ENCODE measurements at places on chromosomes 7 and 10.

DNA sequence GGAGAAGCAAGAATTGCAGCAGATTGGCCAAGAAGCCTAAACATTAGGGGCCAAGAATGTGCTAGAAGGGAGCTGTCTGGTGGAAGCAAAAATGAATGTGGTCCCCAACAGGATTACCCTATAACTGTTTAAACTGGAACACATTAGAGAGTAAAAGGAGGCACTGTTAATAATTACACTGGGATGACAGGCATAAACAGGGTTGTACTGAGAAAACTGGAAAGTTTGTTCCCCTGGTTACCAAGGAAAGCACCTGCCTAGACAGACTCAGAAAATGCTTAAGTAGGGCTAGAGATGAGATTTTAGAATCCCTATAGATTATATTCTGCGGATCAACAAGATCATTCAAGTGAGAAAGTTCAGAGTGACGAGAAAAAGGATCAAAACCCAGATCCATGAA lies 100.8 kb downstream of the CTTNBP2 start:
- DNase-seq = no peak

GRCh38 chr7:28989211-28989980 lies 31.3 kb upstream of the TRIL start:
- DNase-seq = peak; percentile 5

DNA sequence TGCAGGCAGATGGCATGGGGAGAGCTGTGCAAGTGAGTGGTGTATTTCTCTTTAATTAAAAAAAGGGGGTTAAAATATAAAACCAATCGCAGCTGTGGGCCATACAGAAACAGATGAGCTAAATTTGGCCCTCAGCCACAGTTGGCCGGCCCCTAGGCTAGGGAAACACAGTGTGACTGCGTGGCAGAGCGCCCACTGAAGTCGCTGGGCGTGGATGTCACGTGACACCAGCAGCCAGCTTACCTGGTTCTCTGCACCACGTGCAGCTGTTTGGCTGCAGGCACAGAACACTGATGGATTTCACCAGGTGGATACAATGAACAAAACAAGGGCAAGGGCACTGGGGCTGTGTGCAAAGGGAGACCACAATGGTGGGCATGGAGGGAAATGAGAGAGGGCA lies 119.3 kb upstream of the ZNF746 start:
- no peak for DNase-seq

- DNase-seq = no peak
These were observed 51.0 kb downstream of the COL1A2 start for GRCh38 chr7:94445696-94446194.

- no peak for DNase-seq
These were observed 6.5 kb downstream of the POR start for GRCh38 chr7:75921479-75921878.

DNA sequence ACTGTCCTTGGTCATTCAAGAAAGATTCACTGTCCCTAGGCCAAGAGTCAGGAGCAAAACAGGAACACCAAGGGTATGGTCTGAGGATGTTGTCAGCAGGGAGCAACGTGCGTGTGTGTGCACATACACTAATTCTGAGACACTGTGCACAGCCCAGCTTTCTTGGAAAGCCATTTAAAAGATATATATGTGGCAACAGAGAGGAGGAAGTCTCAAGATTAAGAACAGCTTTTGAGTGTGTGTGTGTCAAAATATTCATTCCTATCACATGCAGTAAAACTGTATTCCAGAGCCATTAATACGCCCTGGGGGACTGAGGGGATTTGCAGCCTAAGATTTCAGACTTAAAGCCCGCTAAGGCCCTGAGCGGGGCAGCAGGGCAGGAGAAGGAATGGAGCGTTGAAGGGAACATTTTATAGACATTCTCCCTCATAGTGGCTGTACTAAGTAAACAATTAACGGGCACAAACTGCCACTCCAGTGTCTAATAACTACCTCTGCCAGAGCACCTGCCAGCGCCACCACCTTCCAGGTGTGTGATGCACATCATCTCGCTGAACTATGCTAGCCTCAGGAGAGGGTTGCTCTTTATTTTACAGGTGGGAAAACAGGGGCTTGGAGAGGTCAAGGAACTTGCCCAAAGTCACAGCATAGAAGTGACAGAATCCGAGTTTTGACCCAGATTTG lies 2.0 kb downstream of the NOD1 start:
- DNase-seq = no peak

DNA sequence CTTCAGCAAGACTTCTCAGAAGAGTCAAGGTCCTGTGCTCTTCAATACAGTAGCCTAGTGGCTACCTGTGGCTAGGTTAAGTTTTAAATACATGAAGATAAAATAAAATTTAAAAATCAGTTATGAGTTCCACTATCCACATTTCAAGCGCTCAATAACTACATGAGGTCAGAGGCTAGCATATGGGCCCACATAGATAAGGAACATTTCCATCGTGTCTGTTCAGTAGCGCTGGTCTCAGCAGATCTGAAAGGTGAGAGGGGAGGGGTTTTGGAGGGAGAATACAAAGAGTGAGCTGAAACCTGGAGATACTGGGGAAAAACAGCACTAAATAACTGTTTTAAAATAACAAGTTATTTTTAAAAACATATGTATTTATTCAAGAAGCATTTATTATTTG lies 219.0 kb downstream of the TRIL start:
- no peak for DNase-seq

GRCh38 chr7:51249187-51249945 lies 67.2 kb downstream of the COBL start:
- no peak for DNase-seq

GRCh38 chr10:5447611-5448071 lies 35.3 kb downstream of the NET1 start:
- no peak for DNase-seq

GRCh38 chr10:96955794-96956193 lies 123.7 kb downstream of the LCOR start:
- DNase-seq = no peak

- peak; percentile 18 for DNase-seq
These were observed 305.4 kb upstream of the PODXL start for GRCh38 chr7:131861620-131862346.

GRCh38 chr7:30613366-30614325 lies 19.0 kb downstream of the GARS1 start:
- peak; percentile 15 for DNase-seq

- no peak for DNase-seq
These were observed 46.1 kb upstream of the APBB1IP start for GRCh38 chr10:26391701-26392695.

DNA sequence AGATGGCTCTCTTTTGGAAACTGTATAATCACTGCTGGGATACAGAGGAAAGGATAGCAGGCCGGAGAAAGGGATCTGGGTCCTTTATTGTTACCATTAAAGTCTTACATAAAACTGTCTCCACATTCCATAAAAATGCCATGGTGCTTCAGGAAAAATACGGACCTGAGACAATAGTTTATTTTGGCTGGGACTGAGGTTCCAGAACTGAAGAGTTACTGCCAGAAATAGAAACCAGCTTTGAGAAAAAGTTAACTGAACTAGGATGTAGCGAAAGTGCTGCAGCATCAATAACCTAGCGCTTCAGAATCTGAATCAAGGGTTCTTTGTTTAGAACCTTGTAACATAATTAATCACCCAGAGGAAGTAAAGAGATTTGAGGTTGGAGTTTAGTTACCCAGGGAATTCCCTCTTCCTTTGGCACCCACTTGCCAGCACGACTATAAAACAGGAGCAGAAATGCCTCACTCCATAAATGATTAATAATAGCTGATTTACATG lies 38.0 kb downstream of the MEOX2 start:
- DNase-seq = no peak

- DNase-seq = peak; percentile 64
These were observed 10.4 kb downstream of the UNC5B start for GRCh38 chr10:71222601-71223346.

GRCh38 chr7:86320889-86321288 lies 322.8 kb upstream of the GRM3 start:
- no peak for DNase-seq

DNA sequence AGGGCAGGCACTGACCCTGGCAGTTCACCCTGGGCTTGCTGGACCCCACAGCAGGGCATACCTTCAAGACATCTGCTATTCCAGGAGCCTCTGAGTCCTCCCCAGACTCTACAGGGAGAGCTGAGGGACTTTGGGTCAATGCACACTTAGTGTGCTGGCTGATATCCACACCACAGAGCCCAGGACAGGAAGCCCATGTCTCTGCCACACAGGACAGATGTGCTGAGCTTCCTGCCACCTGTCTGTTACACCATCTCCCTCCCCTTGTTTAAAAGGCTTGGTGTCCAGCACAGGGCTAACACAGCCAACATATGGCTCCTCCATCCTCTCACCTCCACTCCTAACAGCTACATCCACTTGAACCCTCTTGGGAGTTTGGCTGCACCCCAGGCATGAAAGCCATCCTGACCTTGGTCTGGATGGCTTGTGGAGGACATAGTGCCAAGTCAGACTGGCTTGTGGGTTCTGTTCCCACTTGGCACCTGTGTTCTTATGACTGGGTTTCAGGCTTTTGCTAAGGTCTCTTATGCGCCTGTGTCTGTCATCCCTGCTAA lies 529.8 kb downstream of the GALNT17 start:
- DNase-seq = no peak

- no peak for DNase-seq
These were observed 2.7 kb downstream of the YWHAG start for GRCh38 chr7:76356115-76356514.
